ENCODE measurements at places on chromosomes 6 and 20. TPM values are rescaled to one million over a fixed set of nuclear protein-coding genes. Genes with fewer than 3 reads are reported as not detected.

DNAH8 gene
- total RNA-seq, result not detected

APOM gene
- 7.9 TPM for total RNA-seq

EYA2 gene
- total RNA-seq, result 1.0 TPM

RIN2 gene
- total RNA-seq, result 27.2 TPM

CLVS2 gene
- 0.20 TPM for total RNA-seq

AGER gene
- total RNA-seq, result not detected
